ENCODE measurements at places on chromosomes 3 and 15.

GRCh38 chr15:98778263-98778959 lies 130.1 kb downstream of the IGF1R start:
- no peak for DNase-seq

- DNase-seq: no peak
These were observed 33.0 kb downstream of the SNRK start for GRCh38 chr3:43319376-43319775.

DNA sequence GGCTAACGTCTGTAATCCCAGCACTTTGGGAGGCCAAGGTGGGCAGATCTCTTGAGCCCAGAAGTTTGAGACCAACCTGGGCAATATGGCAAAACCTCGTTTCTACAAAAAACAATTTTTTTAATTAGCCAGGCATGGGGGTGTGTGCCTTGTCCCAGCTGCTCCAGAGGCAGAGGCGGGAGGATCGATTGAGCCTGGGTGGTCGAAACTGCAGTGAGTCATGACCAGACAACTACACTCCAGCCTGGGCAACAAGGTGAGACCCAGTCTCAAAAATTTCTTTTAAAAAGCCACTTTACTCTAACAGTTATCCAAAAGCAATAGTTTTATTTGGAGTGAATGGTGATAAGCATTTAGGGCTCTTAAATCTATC lies 12.5 kb downstream of the TRIM59 start:
- no peak for DNase-seq

DNA sequence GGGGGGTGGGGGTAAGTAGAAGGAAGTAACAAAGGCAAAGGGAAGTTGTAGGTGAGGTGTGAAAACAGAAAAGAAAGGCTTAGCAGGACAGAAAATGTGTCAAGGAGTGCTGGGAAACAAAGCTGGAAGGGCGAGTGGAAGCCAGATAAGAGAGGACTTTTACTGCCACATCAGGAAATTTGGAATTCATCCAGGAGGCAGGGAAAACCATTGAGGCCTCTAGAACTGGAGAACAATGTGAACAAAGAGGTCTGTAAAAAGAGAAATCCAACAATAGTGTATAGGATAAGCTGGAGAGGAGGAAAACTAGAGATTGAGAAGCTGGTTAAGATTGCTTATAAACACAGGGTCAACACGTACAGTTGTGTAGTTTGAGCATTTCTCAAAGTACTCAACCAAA lies 116.6 kb downstream of the NTRK3 start:
- DNase-seq: no peak

GRCh38 chr3:176919836-176920765 lies 277.2 kb downstream of the TBL1XR1 start:
- DNase-seq: no peak

DNA sequence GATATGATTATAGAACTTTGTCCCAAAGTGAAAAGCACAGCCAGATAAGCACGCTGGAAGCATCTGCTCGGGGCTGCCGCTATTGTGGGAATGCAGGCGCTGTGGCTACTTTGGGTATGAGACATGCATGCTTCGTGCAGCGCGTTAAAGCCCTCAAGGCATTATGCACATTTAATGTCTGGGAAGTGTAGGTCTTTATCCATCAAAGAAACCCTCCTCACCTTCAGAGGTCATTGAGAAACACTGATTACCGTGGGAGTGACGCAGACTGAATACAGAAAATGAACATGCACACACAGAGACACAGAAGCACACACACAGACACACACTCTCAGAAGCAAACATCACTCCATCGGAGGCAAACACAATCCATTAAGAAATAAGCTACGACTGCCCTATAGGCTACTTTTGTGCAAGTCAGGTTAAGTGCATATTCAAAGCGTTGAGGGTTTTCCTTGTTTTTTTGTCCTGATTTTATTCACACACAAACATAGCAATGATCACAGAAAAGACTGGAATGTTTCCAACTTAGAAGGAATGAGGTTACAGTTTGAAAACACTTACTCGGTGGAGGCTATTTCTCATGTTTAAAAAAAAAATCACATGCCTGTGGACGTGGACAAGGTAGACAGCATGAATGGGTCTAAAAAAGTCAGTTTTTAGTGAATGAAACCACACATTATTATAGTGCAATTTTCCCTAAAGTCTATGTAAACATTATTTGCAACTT lies 68.5 kb downstream of the PLCH1 start:
- DNase-seq: no peak

GRCh38 chr15:72825829-72826228 lies 42.3 kb upstream of the ADPGK start:
- DNase-seq: no peak

- DNase-seq: no peak
These were observed 327.1 kb upstream of the GOLIM4 start for GRCh38 chr3:168422843-168423242.

DNA sequence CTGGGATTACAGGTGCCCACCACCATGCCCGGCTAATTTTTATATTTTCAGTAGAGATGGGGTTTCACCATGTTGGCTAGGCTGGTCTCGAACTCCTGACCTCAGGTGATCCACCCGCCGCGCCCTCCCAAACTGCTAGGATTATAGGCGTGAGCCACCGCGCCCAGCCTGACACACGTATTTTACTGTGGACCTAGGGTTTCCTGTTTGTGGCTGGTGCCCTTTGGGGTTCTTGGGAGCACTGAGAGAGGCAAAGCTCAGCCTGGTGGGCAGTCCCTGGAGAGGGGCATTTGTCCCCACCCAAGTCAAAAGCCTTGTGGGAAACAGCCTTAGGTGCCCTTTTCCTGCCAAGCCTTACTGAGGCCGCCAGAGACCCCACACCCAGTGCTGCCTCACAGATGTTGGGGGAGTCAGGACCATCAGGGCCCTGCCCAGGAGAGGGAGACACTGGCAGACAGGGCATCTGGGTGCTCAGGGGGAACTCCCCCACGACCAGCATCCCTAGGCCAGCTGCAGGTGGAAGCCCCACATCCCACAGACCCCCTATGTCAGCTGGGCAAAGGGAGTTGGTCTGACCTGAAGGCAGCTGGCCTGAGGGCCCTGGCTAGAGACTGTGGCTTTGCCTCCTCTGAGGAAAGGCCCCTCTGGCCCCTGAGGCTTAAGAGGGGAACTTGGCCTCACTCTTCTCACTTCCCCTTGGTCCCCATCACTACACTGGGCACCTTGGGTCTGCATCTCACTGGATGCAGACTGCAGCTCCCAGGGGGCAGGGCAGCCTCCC lies 35.1 kb downstream of the DNAH1 start:
- DNase-seq: no peak

DNA sequence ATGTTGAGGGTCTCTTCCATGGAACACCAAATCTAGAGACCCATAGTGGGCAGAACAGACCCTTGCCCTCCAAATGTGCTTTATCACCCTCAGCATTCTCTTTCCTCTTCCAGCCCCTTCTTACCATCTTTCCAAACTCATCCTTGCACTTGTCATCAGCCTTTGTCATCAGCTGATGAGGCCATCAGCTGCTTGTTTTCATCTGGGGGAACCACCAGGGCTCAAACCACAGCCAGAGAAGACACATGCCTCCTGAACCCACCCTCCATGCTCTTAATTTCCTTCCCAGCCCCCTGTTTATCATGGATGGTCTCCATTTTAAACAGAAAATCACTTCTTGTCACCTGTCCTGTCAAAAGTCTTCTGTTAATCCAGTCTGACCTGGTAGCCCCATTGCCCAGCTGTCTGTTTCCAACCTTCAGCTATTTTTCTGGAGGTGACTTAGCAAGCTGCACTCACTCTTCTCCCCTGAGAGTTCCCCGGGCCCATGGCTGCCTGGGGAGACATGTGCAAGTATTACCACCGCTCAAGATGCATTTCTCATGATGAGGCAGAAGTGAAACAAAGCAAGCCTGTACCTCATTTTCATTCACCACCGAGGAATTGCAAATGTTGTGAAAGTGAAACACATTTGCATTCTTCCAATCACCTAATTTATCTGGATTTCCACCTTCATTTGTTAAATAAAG lies 14.7 kb upstream of the SYNM start:
- DNase-seq: no peak

DNA sequence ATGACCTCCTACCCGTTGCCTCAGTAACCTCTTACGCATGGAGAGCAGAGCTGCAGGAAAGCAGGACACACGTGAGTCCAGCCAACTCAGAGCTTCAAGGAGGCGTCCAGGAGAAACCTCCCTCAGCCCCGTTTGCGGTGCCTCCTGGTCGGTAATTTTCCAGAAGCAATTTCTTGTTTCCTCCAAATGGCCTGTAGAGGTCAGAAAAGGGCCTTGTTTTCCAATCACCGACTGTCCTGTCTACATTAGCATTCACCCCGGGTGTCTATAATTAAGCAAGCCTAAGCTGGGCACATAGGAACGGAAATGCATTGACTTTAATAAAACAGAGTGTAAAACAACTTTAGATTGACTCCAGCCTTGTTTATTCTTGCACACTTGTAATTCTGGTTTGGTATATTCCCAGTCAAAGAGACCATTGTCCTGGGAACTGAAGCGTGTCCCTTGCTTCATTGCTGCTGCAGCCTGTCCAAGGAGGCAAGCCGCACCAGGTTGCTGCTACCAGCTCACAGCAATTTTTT lies 836.2 kb downstream of the AGBL1 start:
- no peak for DNase-seq

GRCh38 chr15:66578286-66578875 lies 12.6 kb upstream of the LCTL start:
- DNase-seq: no peak

GRCh38 chr15:33987444-33987843 lies 19.1 kb downstream of the CHRM5 start:
- DNase-seq: no peak

- DNase-seq: no peak
These were observed 347.4 kb upstream of the ADAMTS9 start for GRCh38 chr3:65035246-65035645.

DNA sequence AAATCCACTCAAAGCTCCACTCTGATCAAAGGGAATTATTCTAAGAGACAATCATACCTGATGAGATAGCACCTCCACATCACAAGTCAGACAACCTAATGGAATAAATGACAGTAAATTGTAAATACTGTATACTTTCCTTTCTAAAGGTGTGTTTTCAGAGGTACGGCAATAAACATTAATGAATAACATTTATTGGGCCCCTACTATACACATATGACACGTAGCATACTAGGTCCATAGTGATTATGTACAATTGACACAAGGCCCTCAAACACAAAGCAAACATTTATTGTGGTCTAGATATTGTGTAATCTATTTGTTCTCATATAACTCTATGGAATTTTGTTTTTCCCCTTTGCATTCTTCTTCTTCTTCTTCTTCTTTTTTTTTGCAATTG lies 429.8 kb downstream of the FOXP1 start:
- no peak for DNase-seq

DNA sequence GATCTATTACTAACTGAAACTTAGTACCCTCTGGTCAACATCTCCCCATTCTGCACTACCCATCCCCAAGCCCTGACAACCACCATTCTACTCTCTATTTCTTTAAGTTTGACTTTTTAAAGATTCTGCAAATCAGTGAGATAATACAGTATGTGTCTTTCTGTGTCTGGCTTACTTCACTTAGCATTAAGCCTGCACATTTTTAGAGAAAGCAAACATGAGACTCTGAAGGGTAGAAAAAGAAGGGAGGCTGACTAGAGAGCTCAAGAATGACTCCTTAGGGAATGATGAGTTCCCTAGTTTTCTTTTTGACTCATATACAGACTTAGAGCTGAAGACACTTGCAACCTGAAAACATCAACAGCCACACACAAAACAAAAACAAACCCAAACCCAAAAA lies 311.3 kb downstream of the SQOR start:
- DNase-seq: no peak

Measured in cortex of kidney (tissue), 1 donor.